Stimulated activated naive CD8-positive, alpha-beta T cell treated with anti-CD3 and anti-CD28 coated beads, Interleukin-15, amount 100 ng/mL, for 72 hours (primary cell): ENCODE measurements at places on chromosomes 11 and 22.
A peak's percentile ranks its signal among the peaks of the same experiment; 100 is the strongest.

GRCh38 chr11:12288212-12288930, 89.0 kb upstream of the PARVA start:
- DNase-seq, result no peak

DNA sequence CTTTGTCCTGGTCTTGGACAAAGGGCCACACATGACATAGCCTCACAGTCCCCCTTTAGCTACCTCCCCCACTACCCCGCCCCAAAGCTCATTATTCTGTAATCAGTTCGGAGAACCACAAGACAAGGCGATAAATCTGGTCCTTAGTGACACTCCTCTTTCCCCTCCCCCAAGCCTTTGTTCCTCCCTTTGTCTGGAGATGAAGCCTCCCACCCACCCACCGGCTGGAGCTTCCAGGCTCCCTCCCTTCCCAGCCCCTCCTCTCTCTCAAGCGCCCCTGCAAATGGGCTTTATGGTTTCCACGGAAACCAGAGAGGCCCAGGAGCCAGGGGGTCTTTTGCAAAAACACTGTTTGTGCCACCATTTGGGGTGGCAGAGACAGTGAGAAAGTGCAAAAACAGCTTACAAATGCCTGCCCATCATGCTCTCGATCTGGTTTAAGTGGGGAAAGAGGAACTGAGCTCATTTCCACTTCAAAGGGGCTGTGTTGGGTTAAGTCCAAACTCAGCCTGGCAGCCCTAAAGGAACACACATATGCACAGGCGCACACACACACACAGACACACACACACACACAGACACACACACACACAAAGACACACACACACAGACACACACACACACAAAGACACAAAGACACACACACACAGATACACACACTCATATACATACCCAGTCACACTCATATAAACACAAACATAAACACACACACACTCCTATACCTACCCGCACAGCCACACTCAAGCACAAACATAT, 23.5 kb downstream of the APLNR start:
- DNase-seq, result no peak

- no peak for DNase-seq
Measured at GRCh38 chr22:39300186-39300830, 19.1 kb downstream of the RPL3 start.

GRCh38 chr22:26461188-26461810, 22.3 kb downstream of the HPS4 start:
- no peak for DNase-seq

DNA sequence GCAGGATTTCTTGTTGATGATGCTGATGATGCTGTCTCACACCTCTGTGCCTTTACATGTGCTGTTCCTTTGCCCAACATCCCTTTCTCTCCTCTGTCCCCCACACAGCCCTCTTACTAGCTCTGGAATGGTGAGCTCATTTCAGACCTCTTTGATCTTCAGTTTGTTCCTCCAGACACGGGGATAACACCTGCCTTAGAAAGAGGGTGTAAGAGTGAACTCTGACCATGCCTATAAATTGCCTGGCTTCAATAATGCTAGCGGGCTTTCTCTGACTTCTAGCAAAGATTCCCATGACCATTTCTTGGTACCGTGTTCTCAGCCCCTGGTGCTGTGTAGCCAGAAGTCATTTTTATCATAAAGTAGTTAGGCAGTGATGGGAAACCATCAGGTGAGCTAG, 55.9 kb upstream of the DRD2 start:
- no peak for DNase-seq

DNA sequence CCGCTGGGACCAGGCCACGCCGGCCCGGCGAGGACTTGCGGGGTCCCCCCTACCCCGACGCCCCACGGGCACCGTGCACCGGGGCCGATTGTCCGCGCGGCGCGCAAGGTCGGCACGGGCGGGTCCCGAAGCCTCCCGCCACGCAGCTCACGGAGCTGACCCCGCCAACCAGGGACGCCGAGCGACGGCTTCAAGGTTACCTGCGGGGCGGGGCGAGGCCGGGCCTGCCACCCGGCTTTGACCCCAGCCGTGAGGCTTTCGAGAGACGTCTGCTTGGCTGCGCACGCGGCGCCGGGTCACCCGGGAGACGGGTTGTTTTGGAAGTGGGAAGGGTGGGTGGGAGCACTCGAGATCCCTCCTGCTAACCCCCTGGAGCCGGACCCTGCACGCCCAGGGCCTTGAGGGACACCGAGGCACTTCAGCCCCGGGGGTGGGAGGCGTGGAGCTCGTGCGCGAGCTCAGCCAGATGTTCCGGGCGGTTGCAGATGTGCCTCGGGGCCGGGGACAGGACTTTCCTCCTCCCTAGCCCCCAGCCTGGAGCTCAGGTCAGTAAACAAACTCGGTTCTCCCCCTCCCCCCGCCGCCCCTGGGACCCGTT, 3.2 kb upstream of the WNT11 start:
- DNase-seq, result peak; percentile 62

- no peak for DNase-seq
Measured at GRCh38 chr11:64996710-64997380, at the start of gene BATF2. Gene BATF2, minus strand, starts transcription at chr11:64996971. Its CDS starts 57 bp downstream, at chr11:64996914.

- no peak for DNase-seq
Measured at GRCh38 chr11:101470419-101470818, 113.4 kb downstream of the TRPC6 start.

DNA sequence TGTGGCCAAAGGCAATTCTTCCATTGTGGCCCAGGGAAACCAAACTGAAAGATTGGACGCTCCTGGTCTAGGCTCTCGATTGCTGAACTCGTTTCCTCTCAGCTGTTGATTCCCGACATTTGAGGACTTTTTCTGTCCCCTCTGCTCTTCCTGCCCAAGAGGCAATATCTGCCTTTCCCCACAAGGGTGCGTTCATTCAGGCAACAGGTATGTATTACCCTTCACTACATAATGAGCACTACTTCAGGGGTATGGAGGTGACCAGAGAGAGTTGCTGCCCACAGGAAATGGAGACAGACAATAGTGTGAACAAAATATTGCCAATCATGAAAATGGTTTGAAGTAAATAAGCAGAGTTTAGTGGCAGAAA, 8.2 kb downstream of the PTH start:
- peak; percentile 22 for DNase-seq

DNA sequence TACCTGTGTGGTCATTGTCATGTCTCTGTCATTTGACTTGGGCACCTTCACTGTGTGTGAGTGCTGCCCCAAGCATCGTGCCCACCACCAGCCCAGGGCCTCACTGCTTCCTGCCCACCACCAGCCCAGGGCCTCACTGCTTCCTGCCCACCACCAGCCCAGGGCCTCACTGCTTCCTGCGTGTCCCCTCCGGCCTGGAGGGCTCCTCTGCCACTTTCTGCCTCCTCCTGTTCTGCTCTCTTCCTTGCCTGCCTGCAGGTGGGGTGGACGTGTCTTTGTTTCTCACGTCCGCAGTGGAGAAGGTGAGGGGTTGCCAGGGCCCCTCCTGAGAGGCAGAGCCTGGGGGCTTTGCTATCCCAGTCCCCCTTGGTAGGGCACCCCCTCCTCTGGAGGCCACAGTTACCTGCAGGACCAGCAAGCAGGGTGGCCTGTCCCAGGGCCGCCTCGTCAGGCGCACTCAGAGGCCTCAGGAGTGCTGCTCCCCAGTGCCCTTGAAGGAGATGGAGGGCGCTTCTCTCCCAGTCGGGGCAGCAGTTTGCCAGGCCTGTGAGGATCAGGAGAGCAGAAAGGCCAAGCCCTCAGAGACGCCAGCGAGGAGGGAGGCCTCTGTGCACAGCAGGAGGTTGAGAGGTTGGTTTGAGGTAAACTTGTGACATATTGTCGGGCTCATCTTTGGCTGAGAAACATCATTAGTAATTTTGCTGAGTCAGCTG, 290.7 kb downstream of the TBC1D22A start:
- DNase-seq, result peak; percentile 21

GRCh38 chr11:4448995-4449394, at the start of gene OR52K2:
Gene OR52K2, plus strand, starts transcription at chr11:4449295. Its CDS starts 45 bp downstream, at chr11:4449340.
- DNase-seq, result no peak

- DNase-seq, result no peak
Measured at GRCh38 chr11:106540001-106540400, 462.5 kb downstream of the AASDHPPT start.

GRCh38 chr11:69560141-69560790, 78.8 kb downstream of the LINC01488 start:
- DNase-seq, result no peak

DNA sequence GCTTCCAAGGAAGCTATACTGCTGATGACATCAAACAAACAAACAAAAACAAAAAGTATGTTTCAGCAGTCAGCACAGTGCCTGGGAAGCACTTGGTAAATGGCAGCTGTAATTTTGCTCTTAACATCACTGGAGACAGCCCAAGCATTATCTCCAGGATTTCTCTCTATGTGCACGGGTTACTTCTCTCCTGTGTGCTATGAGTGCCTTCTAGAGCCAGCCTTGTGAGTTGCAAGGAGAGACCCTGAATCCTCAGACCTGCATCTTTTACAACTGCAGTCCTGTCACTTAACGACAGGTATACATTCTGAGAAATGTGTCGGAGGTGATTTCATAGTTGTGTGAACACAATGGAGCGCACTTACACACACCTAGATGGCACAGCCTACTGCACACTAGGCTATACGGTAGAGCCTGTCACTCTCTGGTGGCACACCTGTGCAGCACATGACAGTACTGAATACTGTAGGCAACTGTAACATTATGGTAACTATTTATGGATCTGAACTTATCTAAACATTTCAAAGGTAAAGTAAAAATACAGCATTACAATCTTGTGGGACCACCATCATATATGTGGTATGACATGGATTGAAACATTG, 662.5 kb upstream of the B3GAT1 start:
- DNase-seq, result no peak

DNA sequence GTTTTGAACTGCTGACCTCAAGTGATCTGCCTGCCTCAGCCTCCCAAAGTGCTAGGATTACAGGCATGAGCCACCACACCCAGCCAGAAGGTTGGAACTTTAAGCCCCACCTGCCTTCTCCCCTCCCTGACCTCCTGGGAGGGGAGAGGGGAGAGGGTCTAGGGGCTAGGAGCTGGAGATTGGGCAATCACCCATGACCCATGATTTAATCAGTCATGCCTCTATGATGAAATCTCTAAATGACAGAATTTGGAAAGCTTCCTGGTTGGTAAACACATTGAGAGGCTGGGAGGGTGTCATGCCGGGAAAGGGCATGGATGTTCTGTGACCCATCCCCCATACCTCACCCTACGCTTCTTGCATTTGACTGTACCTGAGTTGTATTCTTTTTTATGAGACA, 17.1 kb upstream of the TFIP11 start:
- no peak for DNase-seq

DNA sequence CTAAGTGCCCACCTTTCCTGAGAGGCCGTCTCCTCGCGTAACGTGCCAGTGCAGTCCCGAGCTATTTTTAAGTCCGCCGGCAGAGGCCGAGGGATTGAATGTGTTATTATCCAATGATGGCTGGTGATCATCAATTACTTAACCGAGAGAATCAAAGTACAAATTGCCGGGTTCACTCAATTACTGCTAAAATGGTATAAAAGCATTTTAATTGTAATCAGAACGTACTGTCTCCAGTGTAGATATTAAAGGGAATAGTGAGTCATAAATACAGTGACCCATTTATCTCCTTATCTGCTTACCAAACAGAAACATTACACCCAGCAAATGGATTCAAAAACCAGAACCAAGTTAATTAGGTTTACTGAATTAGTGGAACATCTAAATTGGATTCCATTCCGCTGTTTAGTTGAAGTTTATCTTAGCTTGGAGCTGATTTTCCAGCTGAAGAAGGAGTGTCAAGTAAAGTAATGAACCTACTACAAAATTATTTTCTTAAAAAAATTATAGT, 334.9 kb downstream of the BRD1 start:
- DNase-seq, result no peak
